ENCODE measurements at places on chromosomes 11 and 22.
A peak's percentile ranks its signal among the peaks of the same experiment; 100 is the strongest.

- H3K36me3 ChIP-seq: no peaks in the 10 kb centered on the region
- H3K4me1 ChIP-seq: no peaks in the 10 kb centered on the region
- H3K27me3 ChIP-seq: no peaks in the 10 kb centered on the region
- DNase-seq: no peak
- H3K27ac ChIP-seq: no peak overlapping the region
These were observed 207.8 kb downstream of the RAB38 start for GRCh38 chr11:87967459-87967858.

DNA sequence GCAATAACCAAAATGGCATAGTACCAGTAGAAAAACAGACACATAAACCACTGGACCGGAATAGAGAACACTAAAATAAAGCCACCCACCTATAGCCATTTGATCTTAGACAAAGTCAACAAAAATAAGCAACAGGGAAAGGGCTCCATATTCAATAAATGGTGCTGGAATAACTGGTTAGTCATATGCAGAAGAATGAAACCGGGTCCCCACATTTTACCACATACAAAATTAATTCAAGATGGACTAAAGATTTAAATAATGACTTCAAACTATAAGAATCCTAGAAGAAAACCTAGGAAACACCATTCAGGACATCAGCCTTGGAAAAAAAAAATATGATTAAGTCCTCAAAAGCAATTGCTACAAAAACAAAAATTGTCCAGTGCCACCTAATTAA, 30.1 kb upstream of the NOX4 start:
- no peaks in the 10 kb centered on the region for H3K27me3 ChIP-seq
- H3K4me1 ChIP-seq: no peaks in the 10 kb centered on the region
- no peak overlapping the region for H3K27ac ChIP-seq
- DNase-seq: no peak

DNA sequence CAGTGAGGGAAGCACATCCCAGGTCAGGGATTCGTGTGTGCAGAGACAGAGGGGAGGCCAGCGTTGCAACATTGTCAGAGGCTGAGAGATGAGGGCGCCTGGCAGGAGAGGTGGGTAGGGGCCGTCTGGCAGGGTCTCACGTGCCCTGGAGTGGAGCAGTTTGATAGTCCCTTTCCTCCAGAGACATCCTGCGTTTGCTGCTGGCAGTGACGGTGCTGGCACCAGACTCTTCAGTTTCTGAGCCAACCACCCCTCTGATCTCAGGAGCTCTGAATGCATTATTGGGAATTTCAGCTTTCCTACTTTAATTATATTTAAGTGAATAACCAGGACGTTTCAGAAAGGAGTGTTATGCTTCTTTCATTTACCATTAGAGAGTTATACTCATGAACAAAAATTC, 136.5 kb downstream of the WNT7B start:
- DNase-seq: no peak
- H3K27me3 ChIP-seq: no peaks in the 10 kb centered on the region
- no peak overlapping the region for H3K27ac ChIP-seq
- H3K4me1 ChIP-seq: peaks cover 4% of the 10 kb centered on the region
- peaks cover 11% of the 10 kb centered on the region for H3K36me3 ChIP-seq

- no peak overlapping the region for H3K4me3 ChIP-seq
- no peak for DNase-seq
- H3K27ac ChIP-seq: no peak overlapping the region
- no peaks in the 10 kb centered on the region for H3K27me3 ChIP-seq
These were observed 203.1 kb upstream of the B3GAT1 start for GRCh38 chr11:134615041-134615615.

GRCh38 chr22:45009606-45010531, at the start of gene PHF21B:
Gene PHF21B, minus strand, starts transcription at chr22:45010005. Its CDS starts 456 bp downstream, at chr22:45009549.
- H3K36me3 ChIP-seq: peaks cover 2% of the 10 kb centered on the region
- peaks cover 55% of the 10 kb centered on the region for H3K27me3 ChIP-seq
- H3K4me1 ChIP-seq: peaks cover 9% of the 10 kb centered on the region
- H3K4me3 ChIP-seq: peak within 1 kb of the TSS; percentile 89

DNA sequence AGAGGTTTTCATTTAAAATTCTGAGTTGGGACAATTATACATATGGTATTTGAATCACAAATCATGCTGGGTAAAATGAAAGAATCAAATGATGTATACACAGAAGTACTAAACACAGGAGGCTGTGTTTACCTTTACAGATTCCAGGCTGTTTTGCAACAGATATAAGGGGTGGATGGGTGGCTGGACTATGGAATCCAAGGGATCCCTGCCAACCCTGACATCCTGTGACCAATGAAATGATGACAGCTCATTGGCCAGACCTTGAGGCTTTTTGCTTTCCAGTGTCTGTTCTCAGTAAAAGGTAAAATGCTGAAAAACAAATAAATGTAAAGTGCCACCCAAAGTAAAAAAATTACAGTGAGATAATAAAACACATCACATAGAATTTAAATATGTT, 3.3 kb upstream of the DDI1 start:
- H3K27me3 ChIP-seq: no peaks in the 10 kb centered on the region
- no peak overlapping the region for H3K4me3 ChIP-seq
- no peaks in the 10 kb centered on the region for H3K36me3 ChIP-seq
- no peaks in the 10 kb centered on the region for H3K4me1 ChIP-seq
- no peak for DNase-seq

- H3K4me1 ChIP-seq: no peaks in the 10 kb centered on the region
- H3K4me3 ChIP-seq: no peak overlapping the region
- DNase-seq: no peak
- no peaks in the 10 kb centered on the region for H3K27me3 ChIP-seq
These were observed 288.8 kb upstream of the C11orf87 start for GRCh38 chr11:109133159-109133558.

GRCh38 chr11:113372309-113372708, 15.3 kb upstream of the ANKK1 start:
- H3K4me1 ChIP-seq: no peaks in the 10 kb centered on the region
- no peak overlapping the region for H3K27ac ChIP-seq
- H3K36me3 ChIP-seq: no peaks in the 10 kb centered on the region
- no peak for DNase-seq
- no peak overlapping the region for H3K4me3 ChIP-seq
- no peaks in the 10 kb centered on the region for H3K27me3 ChIP-seq

DNA sequence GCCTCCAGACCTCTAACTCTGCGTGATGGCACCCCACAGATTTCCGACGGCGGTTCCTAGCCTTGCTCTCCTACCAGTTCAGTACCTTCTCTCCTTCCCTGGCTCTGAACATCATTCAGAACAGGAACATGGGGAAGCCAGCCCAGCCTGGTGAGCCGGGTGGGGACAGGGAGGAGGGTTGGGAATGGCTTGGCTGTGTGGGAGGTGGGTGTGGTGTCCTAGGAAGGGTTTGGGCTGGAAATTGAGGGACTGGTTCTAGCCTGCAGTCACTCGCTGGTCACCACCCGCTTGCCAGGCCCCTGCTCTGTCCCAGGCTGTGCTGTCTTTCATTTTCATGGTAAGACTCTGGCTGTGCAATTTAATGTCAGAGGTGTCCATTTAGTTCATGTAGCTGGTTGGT, 33.9 kb downstream of the NAT10 start:
- no peak for DNase-seq
- peaks cover 3% of the 10 kb centered on the region for H3K4me1 ChIP-seq
- no peak overlapping the region for H3K27ac ChIP-seq
- no peak overlapping the region for H3K4me3 ChIP-seq
- no peaks in the 10 kb centered on the region for H3K27me3 ChIP-seq

GRCh38 chr11:61194981-61195695, 8.2 kb upstream of the PGA3 start:
- H3K27me3 ChIP-seq: peaks cover 11% of the 10 kb centered on the region
- no peaks in the 10 kb centered on the region for H3K4me1 ChIP-seq
- no peak overlapping the region for H3K4me3 ChIP-seq
- DNase-seq: no peak
- no peaks in the 10 kb centered on the region for H3K36me3 ChIP-seq
- peak overlapping the region; percentile 17 for H3K27ac ChIP-seq
